ENCODE measurements at places on chromosomes 7 and 10.

- DNase-seq = no peak
Measured at GRCh38 chr10:125785791-125786190, 10.2 kb upstream of the MMP21 start.

GRCh38 chr10:132328738-132329137 lies 3.3 kb upstream of the LRRC27 start:
- DNase-seq = no peak

- no peak for DNase-seq
Measured at GRCh38 chr10:54587971-54588370, 213.1 kb downstream of the PCDH15 start.

- DNase-seq = no peak
Measured at GRCh38 chr10:130029209-130029608, 65.1 kb upstream of the EBF3 start.
